ENCODE measurements at places on chromosomes 12 and 14.

DNA sequence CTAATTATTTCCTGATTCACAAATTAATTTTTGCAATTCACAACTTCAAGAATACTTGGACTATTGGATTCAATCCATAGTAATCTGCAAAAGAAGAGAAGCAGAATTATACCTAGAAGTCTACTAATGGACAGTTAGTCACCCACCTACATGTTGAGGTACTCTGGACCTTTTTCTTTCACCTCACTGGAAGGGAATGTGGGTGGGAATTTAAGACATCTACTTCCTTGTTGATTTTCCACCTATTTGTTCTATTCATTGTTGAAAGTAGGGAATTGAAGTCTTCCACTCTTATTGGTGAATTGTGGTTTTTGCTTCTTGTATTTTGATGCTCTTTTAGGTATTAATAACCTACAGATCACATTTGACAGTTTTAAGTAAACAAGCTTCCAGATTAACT lies 11.0 kb downstream of the RESF1 start:
- no peak for DNase-seq

- DNase-seq, result peak; percentile 86
These were observed 4.6 kb downstream of the CCDC197 start for GRCh38 chr14:94001501-94002396.

DNA sequence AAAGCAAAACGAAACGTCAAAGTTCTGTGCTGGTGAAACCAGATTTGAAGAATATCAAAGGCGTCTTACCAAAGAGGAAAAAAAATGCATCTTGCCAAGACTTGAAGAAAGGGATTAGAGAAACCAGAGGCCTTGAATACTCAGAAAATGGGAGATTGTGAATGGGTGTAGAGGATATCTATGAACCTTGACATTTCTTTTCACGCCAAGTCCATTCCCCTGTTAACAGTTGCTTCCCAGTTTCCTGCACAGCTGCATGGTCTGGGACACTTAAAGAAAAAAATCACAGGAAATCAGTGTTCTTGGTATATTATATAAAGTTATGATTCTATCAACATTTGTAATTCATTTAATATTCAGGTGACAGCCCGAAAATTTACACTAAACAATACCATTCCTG lies 1.4 kb upstream of the GTF2A1 start:
- no peak for DNase-seq

- peak; percentile 78 for DNase-seq
These were observed 25.2 kb downstream of the DHRS4L2 start for GRCh38 chr14:24013654-24014514.

GRCh38 chr14:74141703-74142102 lies 56.9 kb downstream of the LIN52 start:
- no peak for DNase-seq

- no peak for DNase-seq
These were observed at the start of gene OR10G3 for GRCh38 chr14:21579976-21580375. Gene OR10G3, minus strand, starts transcription at chr14:21580076. Its CDS starts 9,332 bp downstream, at chr14:21570744.

- DNase-seq, result no peak
These were observed 31.8 kb upstream of the MIS18BP1 start for GRCh38 chr14:45284802-45285201.

GRCh38 chr12:80711866-80712265 lies 4.4 kb downstream of the MYF6 start:
- DNase-seq, result no peak

DNA sequence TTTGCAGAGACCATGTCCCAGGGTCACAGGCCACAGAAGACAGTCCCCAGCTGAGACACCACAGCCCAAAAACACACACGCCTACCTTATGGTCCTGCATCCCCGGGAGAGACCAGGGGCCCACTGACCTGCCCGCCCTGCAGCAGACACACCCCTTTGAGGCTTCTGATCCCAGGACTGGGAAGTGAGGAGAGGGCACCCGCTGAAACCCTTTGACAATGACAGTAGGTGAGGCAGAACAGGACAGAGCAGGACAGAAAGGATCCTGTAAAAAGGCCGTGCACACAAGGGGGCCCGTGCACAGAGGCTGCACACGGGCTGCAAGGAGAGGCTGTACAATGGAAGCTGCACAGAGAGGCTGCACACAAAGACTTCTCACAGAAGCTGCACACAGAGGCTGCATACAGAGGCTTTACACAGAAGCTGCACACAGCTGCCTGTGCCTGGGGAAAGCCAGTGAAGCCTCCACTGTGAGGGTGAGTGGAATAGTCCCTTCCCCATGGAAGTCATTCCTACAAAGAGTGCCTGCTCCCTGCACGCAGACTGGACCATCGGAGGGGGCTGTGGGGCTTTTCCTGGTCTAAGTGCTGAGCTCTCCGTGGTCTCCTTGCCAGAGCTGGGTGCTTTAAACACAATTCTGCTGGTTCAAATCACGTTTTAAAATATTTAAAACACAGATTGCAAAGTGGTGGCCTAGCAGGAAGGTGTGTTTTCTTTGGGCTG lies 16.6 kb upstream of the SFSWAP start:
- no peak for DNase-seq

DNA sequence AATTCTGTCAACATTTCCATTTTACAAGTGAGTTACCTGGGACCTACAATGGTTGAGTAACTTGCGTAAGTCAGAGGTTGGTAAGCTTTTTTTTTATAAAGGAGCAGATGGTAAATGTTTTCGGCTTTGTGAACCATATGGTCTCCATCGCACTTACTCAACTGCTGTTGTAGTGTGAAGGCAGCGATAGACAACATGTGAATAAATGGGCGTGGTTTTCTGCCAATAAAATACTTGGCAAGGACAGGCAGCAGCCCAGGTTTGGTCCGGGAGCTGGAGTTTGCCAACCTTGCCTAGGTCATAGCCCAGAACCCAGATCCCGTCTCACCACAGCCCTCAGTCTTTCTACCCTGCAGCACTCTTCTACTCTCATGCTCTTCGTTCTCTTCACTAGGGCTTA lies 6.3 kb downstream of the DDX55 start:
- DNase-seq, result no peak

DNA sequence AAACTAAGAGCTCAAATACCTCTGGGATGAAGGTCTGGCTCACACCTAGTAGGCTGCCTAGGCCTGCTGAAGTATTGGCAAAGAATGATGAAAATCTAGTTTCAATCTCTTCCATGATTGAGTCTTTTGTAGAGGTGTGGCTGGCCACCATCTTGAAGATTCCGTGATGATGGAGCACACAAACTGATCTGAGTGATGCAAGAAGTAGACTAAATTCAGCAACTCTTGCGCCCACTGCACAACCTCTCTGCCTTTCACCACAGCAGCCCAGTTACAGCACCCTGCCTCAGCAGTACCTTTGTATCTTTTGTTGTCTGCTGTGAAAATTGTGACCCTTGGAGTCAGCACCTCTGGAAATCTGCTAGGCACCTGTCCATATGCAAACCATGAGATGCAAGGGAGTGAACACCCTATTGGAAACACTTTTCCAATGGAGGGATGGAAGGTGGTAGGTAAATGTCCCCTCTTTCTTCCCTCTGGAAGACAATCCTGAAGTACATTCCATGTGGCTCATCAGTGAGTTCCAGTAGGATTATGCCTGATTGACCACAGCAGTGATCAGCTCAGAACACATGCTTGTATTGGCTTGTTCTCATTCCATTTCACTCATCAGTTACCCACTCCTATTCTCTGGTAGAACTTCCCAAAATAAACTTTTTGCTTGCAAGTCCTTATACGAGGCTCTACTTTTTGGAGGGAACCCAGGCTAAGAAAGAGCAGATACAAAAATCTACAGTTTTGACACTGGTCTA lies 58.6 kb downstream of the BTBD7 start:
- DNase-seq, result no peak

DNA sequence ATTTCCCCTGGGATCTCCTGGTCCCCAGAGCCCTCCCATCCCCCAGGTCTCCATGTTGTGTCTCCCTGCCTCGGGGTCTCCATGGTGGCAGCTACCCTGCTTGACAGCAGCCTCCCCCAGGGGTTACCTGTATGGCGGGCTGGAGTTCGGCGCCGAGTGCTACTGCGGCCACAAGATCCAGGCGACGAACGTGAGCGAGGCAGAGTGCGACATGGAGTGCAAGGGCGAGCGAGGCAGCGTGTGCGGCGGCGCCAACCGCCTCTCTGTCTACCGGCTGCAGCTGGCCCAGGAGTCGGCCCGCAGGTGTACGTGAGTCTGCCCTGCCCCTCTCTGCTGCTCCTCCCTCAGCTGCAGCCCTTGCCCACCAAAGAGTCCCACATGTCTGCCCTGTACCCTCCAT lies 80.9 kb downstream of the WSCD2 start:
- DNase-seq, result no peak

DNA sequence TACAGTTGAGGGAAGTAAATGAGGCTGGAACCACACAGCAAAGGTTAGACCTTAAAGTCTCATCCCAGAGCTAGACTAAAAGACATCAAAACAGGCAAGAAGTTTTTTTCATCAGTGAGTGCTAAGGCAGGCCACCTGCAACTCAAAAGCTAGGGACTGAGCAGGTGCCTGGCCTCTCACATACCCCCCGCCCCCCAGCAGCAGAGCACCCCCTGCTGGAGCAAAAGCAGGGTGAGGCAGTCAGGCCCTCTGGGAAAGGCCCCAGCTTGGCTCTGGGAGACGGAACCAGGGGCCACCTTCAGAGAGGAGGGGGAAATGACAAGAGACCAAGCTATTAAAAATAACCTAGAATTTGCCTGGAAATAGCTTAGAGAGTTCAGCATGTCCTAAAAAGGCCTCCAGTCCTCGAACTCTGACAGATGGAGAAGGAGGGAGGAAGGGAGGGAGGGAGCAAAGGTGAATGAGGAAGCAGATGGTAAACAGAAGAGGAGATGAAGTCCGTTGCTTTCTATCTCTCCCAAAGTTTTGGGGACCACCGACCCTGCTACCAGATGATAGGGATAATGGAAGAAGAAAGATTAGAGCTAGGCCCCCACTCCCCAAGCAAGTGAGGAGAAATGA lies 1.8 kb downstream of the ITGA7 start:
- no peak for DNase-seq

- peak; percentile 74 for DNase-seq
These were observed 48.6 kb upstream of the GTF2A1 start for GRCh38 chr14:81269100-81269978.

DNA sequence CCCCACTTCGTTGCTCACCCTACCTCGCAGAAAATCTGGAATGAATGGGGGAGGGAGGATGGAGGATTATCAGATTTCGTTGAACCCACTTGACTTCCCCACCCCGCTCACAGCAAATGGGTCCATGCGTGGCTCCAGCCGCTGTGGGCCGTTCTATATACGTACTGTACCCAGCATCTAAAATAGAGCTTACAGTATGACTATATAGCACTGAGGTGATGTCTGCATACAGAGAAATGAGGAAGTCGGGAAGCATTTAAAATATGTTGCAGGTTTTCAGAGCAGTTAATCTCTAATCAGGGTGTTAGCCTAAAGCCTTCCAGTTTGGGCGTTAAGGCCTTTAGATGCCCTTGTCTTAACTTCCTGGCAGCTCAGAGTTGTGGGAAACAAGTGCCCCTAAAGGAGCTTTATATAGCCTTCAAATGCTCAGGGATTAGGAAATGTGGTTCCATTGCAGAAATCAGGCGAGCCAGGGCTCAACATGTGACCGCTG lies 1.4 kb downstream of the BICDL1 start:
- DNase-seq, result no peak

DNA sequence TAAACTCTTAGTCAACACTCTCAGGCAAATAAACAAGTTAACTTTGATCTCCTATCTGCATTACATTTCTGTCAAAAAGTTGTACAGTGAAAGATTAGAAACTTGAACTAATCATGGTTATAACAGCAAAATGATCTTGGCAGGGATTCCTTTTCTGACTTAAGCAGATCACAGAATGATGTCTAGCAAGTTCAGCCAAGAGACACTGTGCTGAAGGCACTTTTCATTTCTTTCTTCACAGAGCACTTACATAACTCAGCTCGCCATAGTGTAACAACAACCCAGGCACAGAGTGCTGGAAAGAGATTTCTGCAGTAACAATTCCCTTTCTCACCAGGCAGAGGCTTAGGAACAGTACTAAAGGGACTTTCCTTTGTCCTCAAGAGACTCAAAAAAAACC lies 19.6 kb upstream of the CSRP2 start:
- no peak for DNase-seq

DNA sequence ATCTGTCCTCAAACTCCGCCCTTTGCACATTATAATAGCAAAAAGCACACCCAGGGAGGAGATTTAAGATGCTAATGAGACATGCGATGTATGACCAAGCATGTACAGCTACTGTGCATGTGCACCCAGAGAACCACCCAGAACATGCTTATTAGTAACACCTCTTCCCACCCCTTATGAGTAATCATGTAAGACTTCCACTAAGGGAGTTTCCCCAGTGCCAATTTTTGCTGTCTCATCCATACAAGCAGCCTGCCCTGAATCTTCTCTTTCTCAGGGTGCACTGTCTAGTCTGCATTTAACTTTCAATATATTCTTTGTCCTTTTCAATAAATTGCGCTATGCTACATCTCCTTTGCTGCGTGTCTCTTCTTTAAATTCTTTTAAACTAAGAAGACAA lies 830.0 kb upstream of the NOVA1 start:
- no peak for DNase-seq

- no peak for DNase-seq
These were observed 59.0 kb downstream of the CLMN start for GRCh38 chr14:95260537-95261361.

DNA sequence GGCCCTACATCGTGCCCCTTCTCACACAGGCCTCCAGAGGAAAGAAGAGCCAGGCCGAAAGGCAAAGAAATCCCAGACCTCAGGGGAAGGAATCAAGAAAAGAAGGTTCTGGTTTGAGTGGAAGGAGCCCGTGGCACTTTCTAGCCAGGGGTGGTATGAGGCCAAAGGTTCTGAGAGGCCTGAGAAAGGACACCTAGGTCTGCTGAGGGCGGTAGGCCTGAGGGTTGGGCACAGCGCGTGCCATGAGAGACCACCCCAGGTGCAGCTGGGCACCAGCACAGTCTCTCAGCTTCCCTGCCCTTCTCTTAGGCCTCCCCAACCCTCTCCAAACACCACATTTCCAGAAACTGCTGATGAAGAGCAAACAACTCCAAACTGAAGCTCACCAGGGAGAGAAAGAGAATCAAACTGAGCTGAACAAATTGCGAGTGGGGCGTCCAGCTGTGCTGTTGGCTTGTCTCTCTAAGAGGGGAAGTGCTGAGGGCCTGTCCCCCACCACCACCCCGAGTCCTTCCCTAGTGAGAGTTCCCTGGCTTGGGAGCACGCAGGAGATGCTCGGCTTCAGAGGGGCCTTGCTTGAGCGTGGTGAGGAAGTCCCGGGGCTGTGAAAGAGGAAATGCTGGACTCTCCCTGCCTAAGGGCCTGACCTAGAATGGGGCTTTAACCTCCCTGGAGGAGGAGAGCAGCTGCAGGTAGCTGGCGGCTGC lies 184.8 kb downstream of the ZFP36L1 start:
- DNase-seq, result no peak

Measured in SK-N-SH (cell line).